Natural killer cell treated with Interleukin-12 subunit alpha and Interleukin-12 subunit beta and Interleukin-15 and Interleukin-18, amount 100 ng/mL, for 72 hours (primary cell): ENCODE measurements at places on chromosomes 5 and 9. TPM values are rescaled to one million over a fixed set of nuclear protein-coding genes. Genes with fewer than 3 reads are reported as not detected.

- DNase-seq: no peak
Observed at GRCh38 chr5:140106101-140106500, 7.8 kb upstream of the PURA start.

DNA sequence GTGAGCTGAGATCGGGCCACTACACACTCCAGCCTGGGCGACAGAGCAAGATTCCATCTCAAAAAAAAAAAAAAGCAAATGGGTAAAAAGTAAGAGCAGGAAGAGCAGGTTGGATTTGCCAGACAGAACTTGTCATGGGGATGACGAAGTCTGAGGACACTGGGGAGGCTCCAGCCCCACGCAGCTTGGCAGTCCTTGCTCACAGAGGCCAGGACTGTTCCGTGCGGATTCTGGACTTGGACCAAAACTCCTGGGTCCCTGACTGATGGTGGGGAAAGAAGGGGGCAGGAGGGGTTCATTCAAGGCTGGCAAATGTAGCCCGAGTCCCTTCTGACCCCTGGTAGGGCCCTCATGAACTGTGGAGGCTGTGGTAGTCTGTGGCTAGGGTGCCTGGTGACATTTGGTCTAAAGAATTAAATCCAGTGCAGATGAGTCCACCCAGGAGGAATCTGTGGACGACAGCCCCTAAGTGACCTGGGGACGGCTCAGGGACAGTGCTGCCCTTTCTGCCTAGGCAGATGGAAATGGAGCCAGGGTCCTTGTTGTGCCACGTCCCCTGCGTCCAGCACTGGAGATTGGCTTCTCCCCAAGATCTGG, 3.1 kb downstream of the FGD3 start:
- DNase-seq: no peak

DNA sequence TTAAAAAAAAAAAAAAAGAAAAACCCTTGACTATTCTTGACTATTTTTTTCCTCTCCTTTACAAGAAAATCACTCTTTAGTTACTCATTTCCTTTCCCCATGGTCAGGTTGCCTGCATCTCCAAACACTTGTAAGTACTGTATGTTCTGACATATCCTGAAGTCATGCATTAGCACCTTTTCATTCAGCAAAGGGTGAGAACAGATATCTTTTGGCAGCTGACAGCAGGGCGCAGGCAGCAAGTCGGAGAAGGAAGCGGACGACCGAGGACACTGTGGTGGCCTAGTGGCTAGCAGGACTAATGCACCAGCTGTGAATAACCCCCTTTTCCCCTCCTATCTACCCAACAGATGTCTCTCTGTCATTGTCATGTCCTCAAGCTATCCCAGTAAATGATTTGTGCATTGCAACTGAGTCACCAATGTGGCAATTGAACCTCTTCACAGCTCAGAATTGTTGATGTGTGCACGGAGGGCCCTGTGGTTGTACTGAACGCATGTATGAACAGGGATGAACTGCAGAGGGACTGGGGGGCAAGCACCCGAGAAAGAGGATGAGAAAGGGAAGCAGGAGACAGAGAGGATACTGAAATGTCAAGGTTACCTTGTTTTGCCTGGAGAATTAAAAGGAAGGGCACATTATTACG, 996.0 kb upstream of the ARRDC3 start:
- DNase-seq: no peak

Gene ANXA2R
- 4.8 TPM for total RNA-seq

Gene PIP5KL1
- 3.7 TPM for total RNA-seq
